Progenitor cell of endocrine pancreas (in vitro differentiated cells): ENCODE measurements at places on chromosomes 5 and 9.

GRCh38 chr5:155696362-155696761 is 630.6 kb upstream of the SGCD start:
- no peak for DNase-seq

DNA sequence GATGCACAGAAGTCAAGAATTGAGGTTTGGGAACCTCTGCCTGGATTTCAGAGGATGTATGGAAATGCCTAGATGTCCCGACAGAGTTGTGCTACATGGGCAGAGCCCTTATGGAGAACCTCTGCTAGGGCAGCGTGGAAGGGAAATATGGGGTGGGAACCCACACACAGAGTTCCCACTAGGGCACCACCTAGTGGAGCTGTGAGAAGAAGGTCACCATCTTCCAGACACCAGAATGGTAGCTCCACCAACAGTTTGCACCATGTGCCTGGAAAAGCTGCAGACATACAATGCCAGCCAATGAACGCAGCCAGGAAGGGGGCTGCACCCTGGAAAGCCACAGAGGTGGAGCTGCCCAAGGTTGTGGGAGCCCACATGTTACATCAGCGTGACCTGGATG is 104.5 kb downstream of the STK32A start:
- DNase-seq = no peak

GRCh38 chr5:72234265-72234700 is 85.8 kb downstream of the MRPS27 start:
- DNase-seq = no peak

GRCh38 chr5:10151656-10152055 is 98.0 kb downstream of the ATPSCKMT start:
- DNase-seq = no peak

DNA sequence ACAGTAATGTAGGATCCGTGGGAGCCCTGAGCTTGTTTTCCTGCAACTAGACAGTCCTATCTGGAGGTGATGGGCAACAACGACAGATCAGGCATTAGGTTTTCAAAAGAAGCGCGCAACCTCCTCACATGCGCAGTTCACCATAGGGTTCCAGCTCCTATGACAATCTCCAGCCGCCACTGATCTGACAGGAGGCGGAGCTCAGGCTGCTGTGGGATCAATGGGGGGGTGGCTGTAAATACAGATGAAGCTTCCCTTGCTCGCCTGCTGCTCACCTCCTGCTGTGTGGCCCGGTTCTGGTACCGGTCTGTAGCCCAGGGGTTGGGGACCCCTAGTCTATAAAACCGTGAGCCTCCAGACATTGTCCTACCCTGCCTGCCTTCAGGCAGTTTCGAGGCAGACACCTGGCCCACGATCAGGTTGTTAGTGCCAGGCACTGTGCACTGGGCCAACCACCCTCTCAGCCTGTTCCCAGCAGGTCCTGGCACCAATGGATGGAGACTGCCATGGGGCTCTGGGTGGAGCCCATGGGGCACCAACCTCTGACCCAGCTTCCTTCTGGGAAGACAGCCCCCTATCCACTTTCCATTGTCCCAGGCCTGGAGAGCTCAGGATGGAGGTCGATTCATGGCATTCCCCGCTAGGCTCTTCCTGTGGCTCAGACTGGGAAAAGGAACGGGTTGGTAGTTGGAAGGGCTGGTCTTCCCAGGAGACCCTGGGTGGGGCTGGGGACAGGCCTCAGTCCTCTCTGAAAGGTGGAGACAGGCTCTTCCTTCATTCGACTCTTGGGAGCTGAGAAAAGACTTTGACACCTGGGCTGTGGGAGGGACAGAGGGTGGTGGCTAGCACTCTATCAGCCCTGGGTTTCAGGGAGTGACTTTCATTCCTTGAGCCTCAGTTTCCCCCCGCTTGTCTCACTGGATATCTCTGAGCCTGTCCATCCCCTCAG is 1.7 kb downstream of the ENDOG start:
- no peak for DNase-seq

DNA sequence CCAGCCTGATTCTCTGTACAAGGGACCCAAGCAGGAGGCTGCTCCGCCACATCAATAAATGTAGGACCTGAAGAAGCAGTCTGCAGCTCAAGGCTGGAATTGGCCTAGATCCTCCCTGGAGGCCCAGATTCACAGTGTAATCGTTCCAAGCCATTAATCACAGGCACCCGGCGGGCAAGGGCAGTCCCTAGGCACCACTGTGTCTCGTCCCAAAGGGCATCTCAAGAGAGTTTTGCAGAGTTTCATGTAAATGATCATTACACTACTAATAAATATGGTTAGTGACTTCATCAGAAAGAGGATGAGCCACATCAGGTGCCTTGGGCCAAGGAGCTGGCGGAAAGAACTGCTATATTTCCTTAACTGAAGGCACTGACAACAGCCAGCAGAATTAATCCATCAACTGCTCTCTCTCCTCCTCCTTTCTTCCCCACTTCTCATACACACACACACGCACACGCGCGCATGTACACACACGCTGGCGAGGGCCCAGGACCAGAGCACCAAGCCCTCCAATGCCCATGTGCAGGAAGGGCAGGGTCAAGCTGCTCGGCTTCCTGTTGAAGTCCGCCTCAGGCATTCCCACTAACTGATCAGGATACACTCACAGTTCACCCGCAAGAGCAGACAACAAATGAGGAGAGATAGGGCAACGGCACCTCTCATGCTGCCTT is 33.9 kb downstream of the GNAQ start:
- no peak for DNase-seq

GRCh38 chr9:93899609-93900435 is 55.3 kb downstream of the BARX1 start:
- DNase-seq = peak; percentile 6

DNA sequence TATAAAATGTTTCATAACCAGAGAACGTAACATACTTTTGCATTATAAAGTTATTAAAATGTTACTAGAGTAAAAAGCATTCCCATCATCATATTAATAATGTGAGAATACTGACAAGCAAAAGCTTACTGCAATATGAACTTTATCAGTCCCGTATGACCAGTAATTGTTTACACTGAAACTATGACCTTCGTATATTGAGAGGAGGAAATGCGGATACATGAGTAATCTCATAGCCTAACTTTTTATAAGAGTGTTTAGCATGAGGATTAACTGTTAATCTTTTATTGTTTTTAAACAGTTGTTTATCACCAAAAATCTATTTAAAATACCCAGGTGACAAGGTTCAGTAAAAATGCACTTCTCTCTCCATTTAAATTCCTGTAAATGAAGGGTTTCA is 272.4 kb downstream of the SLF1 start:
- DNase-seq = no peak

GRCh38 chr9:7983490-7983889 is 183.9 kb upstream of the DMAC1 start:
- DNase-seq = no peak

DNA sequence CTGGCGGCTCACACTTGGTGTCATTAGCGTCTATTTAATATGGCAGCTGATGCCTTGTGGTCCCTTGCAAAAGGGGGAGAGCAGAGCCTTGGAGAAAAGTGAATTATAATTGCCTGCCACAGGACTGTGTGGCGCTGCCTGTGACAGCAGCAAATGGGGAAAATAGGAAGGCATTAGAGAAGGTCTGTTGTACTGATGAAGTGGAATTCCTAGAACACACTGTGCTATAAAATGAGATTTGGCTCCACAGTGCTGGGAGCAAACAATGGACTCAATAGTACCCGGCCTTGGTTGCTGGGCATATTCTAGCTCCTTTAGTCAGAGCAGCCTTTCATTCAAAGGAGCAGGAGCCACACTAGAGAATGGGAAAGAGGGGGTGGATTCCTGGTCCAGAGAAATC is 21.3 kb downstream of the SEMA6A start:
- DNase-seq = no peak

GRCh38 chr5:137666461-137666850 is 69.4 kb downstream of the KLHL3 start:
- no peak for DNase-seq

DNA sequence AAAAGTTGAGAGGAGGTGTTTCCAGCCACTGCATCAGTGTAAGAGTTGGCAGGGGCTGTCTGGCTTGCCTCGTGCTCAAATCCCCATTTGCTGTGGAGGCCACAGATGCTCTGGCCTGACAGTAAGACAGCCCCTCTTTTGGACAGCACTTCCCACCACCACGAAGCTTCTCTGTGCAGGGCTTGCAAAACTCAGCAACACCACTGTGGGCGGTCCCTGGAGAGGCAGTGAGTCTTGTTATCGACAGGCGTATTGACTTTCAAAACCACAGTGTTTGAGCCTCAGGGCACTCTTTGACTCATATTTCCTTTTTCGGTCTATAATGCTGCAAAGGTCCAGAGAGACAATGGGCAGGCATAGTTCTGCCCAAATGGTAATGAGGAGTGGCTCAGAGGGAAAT is 539.5 kb downstream of the EBF1 start:
- DNase-seq = no peak

DNA sequence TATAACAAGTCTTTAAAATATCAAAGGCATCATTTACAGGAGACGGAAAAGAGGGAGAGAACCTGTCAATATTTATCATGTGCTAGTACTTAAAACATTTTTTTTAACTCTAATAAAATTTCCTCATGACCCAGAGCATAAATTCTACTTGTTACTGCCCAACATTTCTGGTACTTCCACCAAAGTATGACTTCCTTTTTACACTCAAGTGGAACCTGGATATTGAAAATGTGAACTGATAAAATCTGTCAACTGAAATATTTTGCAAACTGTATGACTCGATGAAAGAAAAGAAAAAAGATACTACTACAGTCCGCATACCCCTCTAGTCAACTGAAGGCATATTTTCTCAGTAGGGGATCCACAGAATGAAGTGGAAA is 37.1 kb downstream of the FAM13B start:
- no peak for DNase-seq

DNA sequence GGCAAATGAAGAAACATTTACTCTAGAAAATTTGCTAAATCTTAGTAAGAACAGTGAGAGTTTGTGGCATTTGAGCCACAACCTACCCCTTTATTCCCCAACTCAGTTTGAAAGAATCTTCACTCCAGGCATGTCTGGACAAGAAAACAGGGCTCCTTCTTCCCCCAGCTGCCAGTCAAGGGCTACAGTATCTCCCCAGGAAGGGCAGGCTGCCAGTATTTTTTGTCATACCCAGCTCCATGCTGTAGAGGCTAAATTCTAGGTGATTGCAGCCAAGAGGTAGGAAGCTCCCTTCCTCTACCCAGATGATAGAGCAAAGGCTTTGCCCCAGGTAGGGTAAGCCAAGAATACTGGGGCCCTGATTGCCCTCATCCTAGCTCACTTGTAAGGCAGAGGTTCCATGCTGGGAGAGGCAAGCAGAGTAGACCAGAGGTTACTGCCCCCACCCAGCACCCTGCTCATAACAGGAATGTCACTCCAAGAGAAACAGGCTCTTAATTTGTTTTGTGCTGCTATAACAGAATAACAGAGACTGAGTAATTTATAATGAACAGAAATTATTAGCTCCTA is 20.0 kb upstream of the GRPEL2 start:
- DNase-seq = no peak

GRCh38 chr5:155839251-155840037 is 487.5 kb upstream of the SGCD start:
- DNase-seq = no peak

DNA sequence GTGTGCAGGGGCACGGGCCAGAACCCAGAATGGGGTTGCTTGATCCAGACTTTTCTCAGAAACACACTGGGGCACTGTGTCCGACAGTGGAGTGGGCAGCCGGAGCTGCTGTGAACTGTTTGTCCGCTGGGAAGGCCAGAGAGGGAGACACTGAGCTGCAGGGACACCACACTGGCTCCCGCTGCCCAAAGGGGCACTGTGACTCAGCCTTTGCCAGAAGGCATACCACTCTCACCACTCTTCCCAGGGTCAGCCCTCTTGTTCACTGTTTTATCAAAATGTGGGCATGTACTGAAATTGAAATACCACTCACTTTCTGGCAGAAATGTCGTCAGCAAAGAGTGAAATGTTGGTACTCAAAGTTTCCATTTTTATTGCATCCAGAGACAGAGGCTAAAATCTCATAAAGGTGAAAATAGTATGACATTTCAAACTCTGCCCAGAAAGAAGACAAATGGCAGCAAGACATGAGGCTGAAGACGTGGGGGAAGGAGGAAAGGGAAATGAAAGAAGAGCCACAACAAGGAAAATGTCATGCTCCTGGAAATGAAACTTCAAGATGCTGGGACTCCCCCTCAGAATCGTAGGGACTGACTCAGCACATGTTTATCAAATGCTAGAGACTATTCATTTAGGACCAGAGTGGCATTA is 4.5 kb upstream of the IL7R start:
- DNase-seq = no peak

DNA sequence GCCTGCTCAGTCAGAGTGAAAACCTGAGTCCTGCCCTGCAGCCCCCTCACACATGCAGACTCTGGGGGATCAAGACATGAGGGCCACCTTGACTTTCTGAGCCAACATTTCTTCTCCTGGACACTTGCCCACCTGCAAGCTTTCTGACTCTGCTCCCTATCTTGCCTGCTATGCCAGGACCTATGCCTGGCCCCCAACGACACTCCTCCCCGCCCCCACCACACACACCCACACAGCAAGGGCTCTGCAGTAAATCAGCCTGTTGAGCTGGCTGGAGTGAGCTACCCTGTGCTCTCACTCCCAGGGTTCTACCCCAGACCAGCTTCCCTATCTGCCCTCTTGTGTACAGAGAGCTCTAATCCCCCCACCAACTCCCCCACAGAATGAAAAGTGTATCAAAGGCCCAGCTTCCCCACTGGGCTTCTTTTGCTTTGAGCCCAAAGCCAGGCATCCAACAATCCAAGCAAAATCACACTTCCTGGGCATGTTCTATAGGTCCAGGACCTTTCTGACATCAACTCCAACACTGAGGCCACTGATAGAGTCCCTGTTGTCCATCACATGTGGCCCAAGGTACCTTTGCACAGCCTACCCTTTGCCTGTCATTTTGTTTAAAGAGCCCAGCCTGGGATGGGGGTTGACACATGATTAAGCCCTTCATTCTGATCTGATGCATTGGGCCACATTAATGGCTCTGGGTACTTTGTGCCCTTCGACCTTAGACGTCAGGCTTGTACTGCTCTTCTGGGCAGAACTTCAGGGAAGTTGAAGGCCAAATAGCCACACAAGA is 7.2 kb downstream of the PDLIM4 start:
- DNase-seq = no peak

- DNase-seq = no peak
Observed at GRCh38 chr9:113516840-113517577, 53.5 kb downstream of the RGS3 start.

- DNase-seq = no peak
Observed at GRCh38 chr5:137231540-137231939, 267.6 kb downstream of the SPOCK1 start.

- no peak for DNase-seq
Observed at GRCh38 chr5:146628950-146629349, 113.0 kb upstream of the GPR151 start.

GRCh38 chr5:98581112-98581997 is 192.1 kb upstream of the RGMB start:
- no peak for DNase-seq

GRCh38 chr9:89666950-89667349 is 62.1 kb downstream of the GADD45G start:
- DNase-seq = no peak

GRCh38 chr5:154369682-154370081 is 76.1 kb upstream of the SAP30L start:
- DNase-seq = no peak

DNA sequence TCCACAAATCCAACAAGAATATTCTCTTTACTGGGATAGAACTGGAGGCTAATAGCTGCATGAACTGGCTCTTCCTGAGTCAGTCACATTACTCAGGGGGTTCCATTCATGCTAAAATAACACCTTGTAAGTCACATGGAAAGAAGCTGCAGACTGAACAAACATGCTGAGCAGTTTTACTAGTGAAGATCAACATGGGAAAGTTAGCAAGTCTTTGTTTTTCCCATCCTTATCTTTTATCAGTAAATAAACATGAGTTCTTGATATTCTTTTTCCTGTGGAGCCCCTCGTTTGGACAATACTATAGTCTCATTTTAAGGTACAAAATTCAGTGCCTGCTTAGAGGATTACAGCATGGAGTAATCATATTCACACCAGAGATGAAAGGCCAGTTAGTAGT is 43.7 kb upstream of the TEK start:
- DNase-seq = no peak
